Activated T-cell treated with anti-CD3 and anti-CD28 coated beads, Interleukin-2, amount 50 U/mL, for 24 hours (primary cell): ENCODE measurements at places on chromosomes 1 and 21.

GRCh38 chr1:100087396-100087795 lies 45.3 kb downstream of the SASS6 start:
- no peak overlapping the region for H3K27ac ChIP-seq
- DNase-seq = no peak
- no peaks in the 10 kb centered on the region for H3K27me3 ChIP-seq
- H3K4me1 ChIP-seq = no peaks in the 10 kb centered on the region

GRCh38 chr21:41817228-41817627 lies 50.4 kb upstream of the RIPK4 start:
- H3K4me1 ChIP-seq = peaks cover 4% of the 10 kb centered on the region
- peak; percentile 39 for DNase-seq
- H3K27me3 ChIP-seq = no peaks in the 10 kb centered on the region

DNA sequence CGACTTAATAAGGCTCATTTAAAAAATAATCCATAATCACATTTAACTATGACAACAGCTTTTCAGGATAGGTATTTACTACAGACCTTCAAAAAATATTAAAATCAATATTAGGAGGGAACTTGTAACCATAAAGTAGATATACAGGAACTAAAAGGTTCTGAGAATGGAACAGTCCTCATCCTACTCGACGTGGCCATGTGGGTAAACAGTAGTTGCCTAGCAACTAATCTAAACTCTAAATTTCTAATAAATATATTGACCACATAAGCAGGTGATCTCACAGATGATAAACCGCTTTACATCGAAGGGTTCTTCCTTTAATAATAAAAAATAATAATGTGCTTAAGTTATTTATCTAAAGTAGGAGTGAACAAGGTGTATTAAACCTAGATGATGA lies 7.9 kb downstream of the AKT3 start:
- no peaks in the 10 kb centered on the region for H3K27me3 ChIP-seq
- H3K27ac ChIP-seq = no peak overlapping the region
- H3K4me1 ChIP-seq = peaks cover 65% of the 10 kb centered on the region
- no peak overlapping the region for H3K4me3 ChIP-seq
- peaks cover 14% of the 10 kb centered on the region for H3K36me3 ChIP-seq

GRCh38 chr1:66681686-66682085 lies 70.6 kb upstream of the DYNLT5 start:
- H3K4me3 ChIP-seq = no peak overlapping the region
- no peak overlapping the region for H3K27ac ChIP-seq
- no peak for DNase-seq
- H3K27me3 ChIP-seq = peaks cover 16% of the 10 kb centered on the region
- H3K4me1 ChIP-seq = no peaks in the 10 kb centered on the region
- no peaks in the 10 kb centered on the region for H3K36me3 ChIP-seq

DNA sequence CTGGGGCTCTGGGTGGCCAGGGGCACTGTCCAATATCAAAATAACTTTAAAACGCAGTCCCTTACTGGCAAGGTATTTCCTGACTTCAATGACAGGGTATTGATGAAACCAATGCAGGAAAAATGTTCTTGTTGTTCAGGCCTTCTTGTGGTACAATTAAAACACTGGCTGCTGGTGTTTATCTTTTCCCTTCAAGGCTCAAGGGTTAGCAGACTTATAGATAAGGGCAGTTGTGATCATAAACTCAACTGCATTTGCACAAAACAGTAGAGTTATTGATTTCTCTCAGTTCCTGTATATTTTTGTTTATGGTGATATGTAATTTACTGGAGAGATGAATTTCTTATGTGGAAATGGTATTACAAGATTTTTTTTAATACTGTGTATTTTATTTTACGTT lies 2.7 kb upstream of the CD84 start:
- H3K4me1 ChIP-seq = peaks cover 80% of the 10 kb centered on the region
- peak overlapping the region; percentile 65 for H3K27ac ChIP-seq
- no peak overlapping the region for H3K4me3 ChIP-seq
- no peak for DNase-seq
- H3K27me3 ChIP-seq = no peaks in the 10 kb centered on the region

DNA sequence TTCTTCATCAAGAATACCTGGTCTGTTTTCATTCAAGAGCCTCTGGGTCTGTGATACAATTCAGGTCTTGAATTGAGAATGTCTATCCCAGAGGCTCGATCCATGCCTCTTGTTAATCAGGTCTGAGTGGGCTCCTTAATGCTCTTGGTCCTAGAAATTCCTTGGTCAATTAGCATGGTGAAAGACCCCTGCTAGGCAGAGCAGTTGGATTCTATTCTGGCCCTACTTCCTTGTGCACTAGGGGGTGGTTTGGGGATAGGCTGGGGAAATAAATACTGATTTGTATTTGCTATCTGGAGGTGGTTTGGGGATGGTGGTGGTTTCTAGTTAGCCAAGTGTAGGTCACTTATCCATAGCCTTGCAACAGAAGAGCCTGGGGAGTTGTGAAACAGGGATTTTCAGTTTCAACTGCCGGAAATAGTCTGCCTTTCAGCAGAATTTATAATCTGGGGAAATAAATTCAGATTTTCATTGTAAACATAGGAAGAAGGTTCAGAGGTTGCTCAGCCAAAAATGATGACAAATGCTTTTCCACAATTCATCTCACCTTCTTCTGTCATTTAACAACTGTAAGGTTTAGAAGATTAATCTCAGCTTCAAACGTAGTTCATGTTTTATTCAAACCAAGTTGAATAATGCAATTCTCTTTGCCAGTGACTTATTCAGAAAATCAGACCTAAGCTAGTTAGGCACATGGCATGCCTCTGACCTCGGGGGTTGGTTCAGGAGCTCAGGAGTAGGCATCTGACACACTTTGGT lies 22.2 kb upstream of the SCAF4 start:
- H3K27ac ChIP-seq = no peak overlapping the region
- peaks cover 6% of the 10 kb centered on the region for H3K27me3 ChIP-seq
- no peak overlapping the region for H3K4me3 ChIP-seq
- DNase-seq = no peak
- H3K36me3 ChIP-seq = no peaks in the 10 kb centered on the region
- no peaks in the 10 kb centered on the region for H3K4me1 ChIP-seq

GRCh38 chr1:26409191-26409807 lies 1.3 kb upstream of the LIN28A start:
- peaks cover 58% of the 10 kb centered on the region for H3K27me3 ChIP-seq
- no peak overlapping the region for H3K4me3 ChIP-seq
- H3K27ac ChIP-seq = no peak overlapping the region
- peaks cover 26% of the 10 kb centered on the region for H3K4me1 ChIP-seq

DNA sequence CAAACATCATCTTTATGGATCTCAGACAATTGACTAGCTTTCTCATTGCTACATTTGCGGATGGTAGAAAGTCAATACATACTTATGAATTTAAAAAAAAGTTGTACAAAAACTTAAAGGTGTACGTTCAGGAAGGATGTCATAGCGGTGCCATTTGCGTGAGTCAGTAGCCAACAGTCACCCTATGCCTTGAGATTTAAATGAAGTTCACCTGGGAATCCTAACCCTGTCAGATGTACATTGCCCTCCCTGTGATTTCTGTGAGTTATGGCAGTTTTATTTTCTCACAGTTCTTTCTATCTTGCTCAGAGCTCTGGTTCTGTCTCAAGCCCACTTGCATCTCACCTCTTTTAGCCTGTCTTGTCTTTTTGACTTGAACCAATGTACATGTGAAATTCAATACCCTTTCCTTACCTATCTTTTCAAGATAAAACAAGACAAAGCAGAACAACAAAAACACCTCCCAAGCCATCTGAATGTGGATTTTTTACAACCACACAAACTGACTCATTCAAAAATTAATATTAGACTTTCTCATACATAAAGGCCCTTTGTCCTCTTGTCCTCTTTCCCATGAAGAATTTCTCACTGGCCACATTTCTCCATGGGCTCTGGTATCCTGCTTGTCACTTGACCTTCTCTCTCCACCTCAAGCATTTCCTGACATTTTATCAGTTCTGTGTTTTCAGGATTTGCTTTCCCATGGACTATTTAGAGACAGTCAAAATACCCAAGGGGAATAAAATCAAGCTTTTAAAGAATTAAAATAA lies 25.3 kb upstream of the ZNF697 start:
- no peak for DNase-seq
- H3K27me3 ChIP-seq = peaks cover 28% of the 10 kb centered on the region

- peak within 1 kb of the TSS; percentile 92 for H3K4me3 ChIP-seq
- H3K4me1 ChIP-seq = peaks cover 43% of the 10 kb centered on the region
- peaks cover 3% of the 10 kb centered on the region for H3K27me3 ChIP-seq
- peak within 1 kb of the TSS; percentile 100 for H3K27ac ChIP-seq
- DNase-seq = peak; percentile 99
Observed at GRCh38 chr1:172532700-172533512, at the start of gene SUCO. SUCO (plus strand) TSS chr1:172533150; CDS start chr1:172533436, 286 bp downstream.

GRCh38 chr21:38646213-38646837 lies 148.0 kb upstream of the ERG start:
- H3K4me1 ChIP-seq = no peaks in the 10 kb centered on the region
- H3K36me3 ChIP-seq = no peaks in the 10 kb centered on the region
- H3K27me3 ChIP-seq = peaks cover 42% of the 10 kb centered on the region
- H3K27ac ChIP-seq = no peak overlapping the region
- DNase-seq = no peak

- H3K27me3 ChIP-seq = peaks cover 10% of the 10 kb centered on the region
- H3K4me3 ChIP-seq = no peak overlapping the region
- no peak for DNase-seq
- peak overlapping the region; percentile 19 for H3K27ac ChIP-seq
- peaks cover 61% of the 10 kb centered on the region for H3K4me1 ChIP-seq
- H3K36me3 ChIP-seq = peaks cover 3% of the 10 kb centered on the region
Observed at GRCh38 chr21:38777015-38777414, 28.7 kb upstream of the ETS2 start.

DNA sequence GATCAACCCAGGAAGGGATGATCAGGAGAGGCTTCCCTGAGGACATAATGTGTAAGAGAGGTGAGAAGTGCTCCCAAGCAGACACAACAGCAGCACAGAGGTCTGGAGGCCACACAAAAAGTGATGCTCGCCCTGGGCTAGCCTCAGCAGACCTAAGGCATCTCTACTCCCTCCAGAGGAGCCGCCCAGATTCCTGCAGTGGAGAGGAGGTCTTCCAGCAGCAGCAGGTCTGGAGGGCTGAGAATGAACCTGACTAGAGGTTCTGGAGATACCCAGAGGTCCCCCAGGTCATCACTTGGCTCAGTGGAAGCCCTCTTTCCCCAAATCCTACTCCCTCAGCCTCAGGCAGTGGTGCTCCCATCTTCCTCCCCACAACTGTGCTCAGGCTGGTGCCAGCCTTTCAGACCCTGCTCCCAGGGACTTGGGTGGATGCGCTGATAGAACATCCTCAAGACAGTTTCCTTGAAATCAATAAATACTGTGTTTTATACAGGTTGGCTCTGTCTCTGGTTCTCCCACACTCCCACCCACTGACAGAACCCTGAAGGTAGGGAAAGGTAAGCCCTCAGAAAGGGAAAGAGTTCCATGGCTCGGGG lies 5.0 kb downstream of the GJB3 start:
- peaks cover 13% of the 10 kb centered on the region for H3K4me1 ChIP-seq
- DNase-seq = no peak

DNA sequence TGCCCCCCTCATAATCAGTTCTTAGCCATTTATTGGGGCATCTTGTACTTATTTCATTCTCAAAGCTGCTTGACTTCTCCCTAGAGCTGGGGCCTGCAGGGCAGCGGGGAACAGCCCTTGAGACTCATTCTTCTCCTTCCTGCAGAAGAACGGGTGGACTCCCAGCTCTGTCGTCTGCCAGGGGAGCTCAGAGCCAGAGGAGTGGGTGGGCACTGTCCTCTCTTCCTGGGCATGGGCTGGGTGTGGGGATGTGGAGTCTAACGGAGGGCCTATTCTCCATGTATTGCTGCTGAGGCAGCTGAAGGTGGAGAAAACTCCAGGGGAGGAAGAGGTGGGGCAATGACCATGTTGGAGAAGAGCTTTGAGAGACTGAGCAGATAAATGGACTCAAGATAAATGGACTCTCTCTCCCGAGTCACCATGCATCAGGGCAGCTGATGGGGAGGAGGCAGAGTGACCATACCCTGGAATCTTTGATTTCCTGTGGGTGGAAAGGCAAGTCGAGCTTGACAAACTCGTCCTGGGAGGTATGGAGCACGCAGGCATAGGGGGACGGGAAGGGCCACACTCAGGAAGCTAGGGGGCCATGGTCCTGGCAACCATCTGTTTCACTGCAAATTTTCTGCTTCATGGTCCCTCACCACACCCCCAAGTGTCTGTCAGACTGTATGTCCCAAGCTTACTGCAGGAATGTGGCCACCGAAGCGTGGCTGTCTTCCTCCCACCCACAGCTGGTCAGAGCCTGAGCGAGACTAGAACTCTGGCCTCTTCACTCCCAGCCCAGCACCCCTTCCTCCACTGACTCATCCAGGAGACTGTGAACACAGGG lies 56.9 kb upstream of the ATP2B4 start:
- no peaks in the 10 kb centered on the region for H3K27me3 ChIP-seq
- H3K4me1 ChIP-seq = no peaks in the 10 kb centered on the region
- no peak for DNase-seq
- no peak overlapping the region for H3K27ac ChIP-seq
